PC-9 (cell line): ENCODE measurements at places on chromosomes 3 and 15. TPM values are rescaled to one million over a fixed set of nuclear protein-coding genes. Genes with fewer than 3 reads are reported as not detected.

DNA sequence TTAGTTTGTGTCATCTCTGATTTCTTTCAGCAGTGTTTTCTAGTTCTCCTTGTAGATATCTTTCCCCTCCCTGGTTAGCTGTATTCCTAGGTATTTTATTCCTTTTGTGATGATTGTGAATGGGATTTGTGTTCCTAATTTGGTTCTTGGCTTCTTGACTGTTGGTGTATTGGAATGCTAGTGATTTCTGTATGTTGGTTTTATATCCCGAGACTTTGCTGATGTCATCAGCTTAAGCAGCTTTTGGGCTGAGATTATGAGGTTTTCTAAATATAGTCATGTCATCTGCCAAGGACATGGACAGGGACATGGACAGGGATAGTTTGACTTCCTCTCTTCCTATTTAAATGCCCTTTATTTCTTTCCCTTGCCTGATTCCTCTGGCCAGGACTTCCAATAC lies 35.8 kb downstream of the MYO9A start:
- DNase-seq = no peak

DNA sequence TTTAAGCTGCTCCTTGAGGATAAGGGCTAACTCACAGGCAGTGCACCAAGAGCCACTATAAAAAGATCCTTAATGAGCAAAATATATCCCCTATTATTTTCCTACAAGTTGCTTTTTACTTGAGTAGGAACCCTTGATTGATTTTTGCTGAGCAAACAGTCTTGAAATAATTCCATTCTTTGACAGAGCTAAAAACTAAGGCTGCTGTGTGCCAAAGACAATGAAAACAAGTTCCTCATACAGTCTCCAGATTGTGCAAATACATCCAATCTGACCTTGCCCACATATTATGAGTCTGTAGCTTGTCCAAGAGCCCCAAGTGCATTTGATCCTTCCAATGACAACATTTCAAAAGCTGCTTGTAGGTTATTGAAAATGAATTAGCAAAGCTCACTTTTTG lies 15.0 kb downstream of the PRKAR2A start:
- DNase-seq = no peak

- DNase-seq = no peak
Measured at GRCh38 chr3:98884675-98885371, 16.7 kb downstream of the DCBLD2 start.

DNA sequence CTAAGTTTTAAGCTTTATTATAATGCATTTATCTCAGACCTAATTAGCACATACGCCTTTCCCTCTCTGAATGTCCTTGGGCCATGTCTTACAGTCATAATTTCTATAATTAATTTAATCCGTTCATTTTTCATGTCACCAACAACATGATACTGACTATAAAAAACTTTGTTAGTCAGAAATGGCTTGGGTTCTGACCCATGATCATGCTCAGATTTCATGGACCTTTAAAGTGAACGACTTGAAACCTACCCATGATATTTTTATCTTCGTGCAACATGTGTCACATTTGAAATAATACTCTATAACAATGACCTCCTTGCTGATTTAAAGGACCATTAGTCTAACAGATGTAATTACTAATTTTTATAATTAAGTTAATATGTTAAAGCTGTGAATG lies 1033.8 kb downstream of the DIPK2A start:
- no peak for DNase-seq

HYAL1 gene
- 1.3 and 1.9 TPM in 2 replicates for total RNA-seq

DNA sequence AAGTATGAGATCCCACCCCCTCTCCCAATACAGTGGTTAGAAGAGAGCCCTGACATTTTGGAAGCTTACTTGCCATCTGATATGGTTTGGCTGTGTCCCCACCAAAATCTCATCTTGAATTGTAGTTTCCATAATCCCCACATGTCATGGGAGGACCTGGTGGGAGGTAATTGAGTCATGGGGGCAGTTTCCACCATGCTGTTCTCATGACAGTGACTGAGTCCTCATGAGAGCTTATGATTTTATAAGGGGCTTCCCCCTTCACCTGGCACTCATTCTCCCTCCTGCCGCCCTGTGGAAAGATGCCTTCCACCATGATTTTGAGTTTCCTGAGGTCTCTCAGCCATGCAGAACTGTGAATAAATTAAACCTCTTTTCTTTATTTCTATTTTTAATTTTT lies 28.8 kb upstream of the HES1 start:
- DNase-seq = no peak

MELTF gene
- 154 and 202 TPM in 2 replicates for total RNA-seq
